Naive thymus-derived CD4-positive, alpha-beta T cell (primary cell): ENCODE measurements at places on chromosomes 6 and 20. TPM values are rescaled to one million over a fixed set of nuclear protein-coding genes. Genes with fewer than 3 reads are reported as not detected.

DNA sequence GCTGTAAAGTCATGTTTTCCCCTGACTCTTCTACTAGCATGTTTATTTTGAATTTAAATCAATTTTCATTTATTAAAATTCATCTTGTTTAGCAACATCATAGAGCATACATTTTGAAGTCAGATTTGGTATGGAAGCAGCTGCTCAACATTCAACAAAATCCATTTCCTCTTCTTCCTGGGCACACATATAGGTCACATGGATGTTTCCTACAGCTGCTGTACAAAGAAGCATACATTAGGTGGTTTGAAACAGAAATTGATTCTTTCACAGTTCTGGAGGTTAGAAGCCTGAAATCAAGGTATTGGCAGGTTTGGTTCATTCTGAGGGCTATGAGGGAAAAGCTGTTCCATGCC lies 495.2 kb downstream of the RFPL4B start:
- no peak for DNase-seq
- no peaks in the 10 kb centered on the region for H3K27me3 ChIP-seq
- no peaks in the 10 kb centered on the region for H3K4me1 ChIP-seq
- H3K4me3 ChIP-seq: no peak overlapping the region
- no peak overlapping the region for H3K27ac ChIP-seq
- H3K36me3 ChIP-seq: no peaks in the 10 kb centered on the region

DNA sequence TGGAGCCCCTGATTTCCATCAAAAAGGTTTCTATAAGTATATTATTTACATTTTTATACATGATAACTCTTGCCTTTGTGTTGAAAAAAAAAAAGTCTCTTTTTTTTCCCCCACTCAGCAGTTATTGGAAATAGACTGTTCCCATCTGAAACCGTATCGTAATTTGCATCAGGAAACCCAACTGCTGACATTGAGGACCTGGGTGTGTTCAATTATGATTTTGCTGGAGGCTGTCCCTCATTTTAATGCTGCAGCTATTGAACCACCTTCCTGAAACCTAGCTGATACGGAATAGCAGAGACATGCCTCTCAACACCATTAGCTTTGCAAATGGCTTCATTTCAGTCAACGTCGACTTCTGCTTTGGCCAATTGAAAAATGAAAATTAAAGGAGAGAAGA lies 98.9 kb downstream of the ZNF217 start:
- H3K4me1 ChIP-seq: no peaks in the 10 kb centered on the region
- no peak overlapping the region for H3K27ac ChIP-seq
- no peak overlapping the region for H3K4me3 ChIP-seq
- no peaks in the 10 kb centered on the region for H3K27me3 ChIP-seq
- H3K36me3 ChIP-seq: no peaks in the 10 kb centered on the region
- DNase-seq: no peak

- peaks cover 49% of the 10 kb centered on the region for H3K4me1 ChIP-seq
- peak overlapping the region; percentile 71 for H3K4me3 ChIP-seq
Observed at GRCh38 chr6:33429750-33430052, 9.8 kb downstream of the SYNGAP1 start.

GRCh38 chr20:29876911-29877285 lies 1380.6 kb upstream of the DEFB115 start:
- H3K36me3 ChIP-seq: no peaks in the 10 kb centered on the region
- H3K27ac ChIP-seq: no peak overlapping the region
- no peak for DNase-seq
- H3K4me1 ChIP-seq: no peaks in the 10 kb centered on the region
- H3K4me3 ChIP-seq: no peak overlapping the region
- no peaks in the 10 kb centered on the region for H3K27me3 ChIP-seq

- no peak for DNase-seq
- no peaks in the 10 kb centered on the region for H3K36me3 ChIP-seq
- no peak overlapping the region for H3K4me3 ChIP-seq
Observed at GRCh38 chr6:62009445-62009844, 276.6 kb downstream of the KHDRBS2 start.

- no peaks in the 10 kb centered on the region for H3K4me1 ChIP-seq
- H3K27me3 ChIP-seq: no peaks in the 10 kb centered on the region
- H3K27ac ChIP-seq: no peak overlapping the region
- H3K4me3 ChIP-seq: no peak overlapping the region
- no peak for DNase-seq
Observed at GRCh38 chr6:71656121-71656520, 230.2 kb upstream of the RIMS1 start.

- DNase-seq: no peak
- H3K27me3 ChIP-seq: no peaks in the 10 kb centered on the region
- no peaks in the 10 kb centered on the region for H3K4me1 ChIP-seq
- no peak overlapping the region for H3K4me3 ChIP-seq
- no peak overlapping the region for H3K27ac ChIP-seq
Observed at GRCh38 chr6:132789396-132789776, 9.1 kb downstream of the SLC18B1 start.

Gene HLA-DPB1
- 87.6 TPM for polyA plus RNA-seq

DNA sequence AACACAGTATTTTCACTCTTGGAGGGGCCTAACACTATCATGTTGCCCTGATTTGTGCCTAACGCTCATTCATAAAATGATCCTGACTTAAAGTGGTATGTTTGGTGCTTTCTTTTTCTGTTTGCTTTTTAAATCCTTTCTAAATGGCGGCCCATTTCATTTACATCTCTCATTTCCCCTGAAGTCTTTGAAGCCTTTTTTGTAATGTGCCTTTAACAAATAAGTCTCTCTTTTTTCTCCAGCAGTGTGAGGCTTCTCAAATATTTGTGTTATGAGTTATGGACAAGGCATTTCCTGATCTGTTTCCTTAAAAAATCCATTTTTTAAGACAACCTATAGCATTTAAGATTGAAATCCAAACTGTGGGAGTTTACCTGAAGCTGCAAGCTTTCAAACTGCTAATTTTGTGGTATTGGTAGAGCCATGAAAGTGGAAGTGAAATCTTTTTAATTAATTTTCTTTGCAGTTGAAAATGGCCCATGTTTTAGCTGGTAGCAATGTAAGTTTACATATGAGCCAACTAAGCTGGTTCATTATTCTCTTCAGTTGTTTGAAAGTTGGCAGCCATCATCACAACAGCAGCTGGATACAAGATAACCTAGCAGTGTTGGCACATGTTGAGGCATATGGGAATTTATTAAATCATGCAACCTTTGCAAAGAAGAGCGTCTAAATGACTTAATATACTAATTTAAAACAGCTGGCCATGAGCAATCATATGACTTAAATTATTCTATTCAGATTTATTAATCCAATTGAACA lies 469.7 kb downstream of the CDKAL1 start:
- DNase-seq: no peak
- no peaks in the 10 kb centered on the region for H3K4me1 ChIP-seq
- H3K27ac ChIP-seq: no peak overlapping the region
- peaks cover 7% of the 10 kb centered on the region for H3K36me3 ChIP-seq

DNA sequence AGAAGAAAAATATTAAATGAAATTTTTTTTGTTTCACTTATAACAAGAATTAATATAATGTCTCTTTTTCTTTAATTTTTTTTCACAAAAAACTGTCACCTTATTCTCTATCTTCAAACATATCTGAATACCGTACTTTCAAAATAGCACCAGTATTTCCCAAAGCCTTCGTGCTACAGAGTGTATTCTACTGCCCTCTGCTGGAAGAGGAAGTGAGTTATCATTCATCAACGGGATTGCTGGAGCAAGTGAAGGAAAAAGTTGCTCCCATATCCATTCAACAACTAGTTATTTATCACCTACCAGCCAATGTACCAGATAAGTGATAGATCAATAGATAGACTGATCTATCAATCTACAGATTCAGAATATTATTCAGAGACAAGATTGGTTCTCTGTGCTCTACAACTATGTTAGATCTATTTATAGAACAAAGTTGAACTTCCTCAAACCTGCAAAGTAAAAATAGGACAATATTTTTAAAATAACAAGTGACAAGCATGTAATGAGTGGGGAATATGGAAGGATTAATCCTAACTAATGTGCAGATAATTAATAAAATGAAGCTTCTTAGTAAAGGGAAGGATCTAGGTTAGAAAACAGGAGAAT lies 26.7 kb upstream of the TFAP2B start:
- no peaks in the 10 kb centered on the region for H3K27me3 ChIP-seq
- H3K4me1 ChIP-seq: no peaks in the 10 kb centered on the region
- H3K4me3 ChIP-seq: no peak overlapping the region
- H3K36me3 ChIP-seq: no peaks in the 10 kb centered on the region
- no peak for DNase-seq

GRCh38 chr6:149233056-149233715 lies 84.3 kb upstream of the TAB2 start:
- H3K27me3 ChIP-seq: no peaks in the 10 kb centered on the region
- H3K27ac ChIP-seq: peak overlapping the region; percentile 81
- peak; percentile 38 for DNase-seq
- peak overlapping the region; percentile 9 for H3K4me3 ChIP-seq
- H3K36me3 ChIP-seq: no peaks in the 10 kb centered on the region
- H3K4me1 ChIP-seq: peaks cover 30% of the 10 kb centered on the region

DNA sequence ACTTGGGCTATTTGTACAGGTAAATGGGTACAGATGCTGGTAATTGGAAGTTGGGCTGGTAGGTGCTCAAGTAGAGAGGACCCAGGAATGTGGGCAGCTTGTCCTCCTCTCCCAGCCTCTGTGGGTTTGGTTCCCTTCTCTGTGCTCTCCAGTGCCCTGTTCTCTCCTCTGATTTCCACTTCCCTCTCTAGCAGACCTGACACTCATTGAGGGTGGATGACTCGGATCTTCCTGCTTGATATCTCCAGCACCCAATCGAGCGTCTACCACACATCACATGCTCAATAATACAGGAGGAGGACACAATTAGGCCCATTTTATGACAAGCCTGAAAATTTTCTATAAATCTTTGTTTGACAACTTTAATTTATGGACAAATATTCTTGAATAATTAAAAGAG lies 23.7 kb downstream of the CST1 start:
- no peaks in the 10 kb centered on the region for H3K36me3 ChIP-seq
- DNase-seq: no peak
- H3K27ac ChIP-seq: no peak overlapping the region
- no peak overlapping the region for H3K4me3 ChIP-seq
- H3K27me3 ChIP-seq: no peaks in the 10 kb centered on the region
- H3K4me1 ChIP-seq: no peaks in the 10 kb centered on the region

Gene THEMIS
- polyA plus RNA-seq: 110 TPM

- no peak for DNase-seq
- no peak overlapping the region for H3K27ac ChIP-seq
- H3K27me3 ChIP-seq: peaks cover 7% of the 10 kb centered on the region
- no peaks in the 10 kb centered on the region for H3K36me3 ChIP-seq
Observed at GRCh38 chr6:10381830-10382208, 33.1 kb downstream of the TFAP2A start.

GRCh38 chr6:47009583-47009982 lies 32.5 kb downstream of the ADGRF1 start:
- no peaks in the 10 kb centered on the region for H3K27me3 ChIP-seq
- no peak overlapping the region for H3K4me3 ChIP-seq
- H3K36me3 ChIP-seq: no peaks in the 10 kb centered on the region

- no peaks in the 10 kb centered on the region for H3K36me3 ChIP-seq
- DNase-seq: no peak
- H3K4me3 ChIP-seq: no peak overlapping the region
- H3K27ac ChIP-seq: no peak overlapping the region
Observed at GRCh38 chr20:145877-146276, 3.5 kb downstream of the DEFB126 start.

DNA sequence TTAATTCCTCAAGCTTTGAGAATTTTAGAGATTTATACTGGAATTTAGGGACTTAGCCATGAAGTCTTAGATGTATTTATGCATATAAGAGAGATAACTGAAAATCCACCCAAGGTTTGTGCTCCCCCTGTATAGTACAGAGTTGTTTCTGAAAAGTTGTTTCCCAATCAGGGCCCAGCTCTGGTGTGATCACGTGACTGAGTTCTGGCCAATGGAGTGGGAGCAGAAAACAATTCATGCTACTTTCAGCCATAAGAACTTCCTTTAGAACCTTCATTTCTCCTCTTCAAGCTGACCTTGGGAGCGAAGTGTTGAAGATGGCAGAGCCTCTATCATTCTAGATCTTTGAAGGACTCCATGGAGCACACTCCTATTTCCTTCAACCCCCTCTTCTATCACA lies 151.0 kb downstream of the RCAN2 start:
- H3K27me3 ChIP-seq: no peaks in the 10 kb centered on the region
- H3K4me3 ChIP-seq: no peak overlapping the region
- no peak overlapping the region for H3K27ac ChIP-seq
- no peak for DNase-seq

Gene HLA-DOA
- polyA plus RNA-seq: 4.6 TPM

DNA sequence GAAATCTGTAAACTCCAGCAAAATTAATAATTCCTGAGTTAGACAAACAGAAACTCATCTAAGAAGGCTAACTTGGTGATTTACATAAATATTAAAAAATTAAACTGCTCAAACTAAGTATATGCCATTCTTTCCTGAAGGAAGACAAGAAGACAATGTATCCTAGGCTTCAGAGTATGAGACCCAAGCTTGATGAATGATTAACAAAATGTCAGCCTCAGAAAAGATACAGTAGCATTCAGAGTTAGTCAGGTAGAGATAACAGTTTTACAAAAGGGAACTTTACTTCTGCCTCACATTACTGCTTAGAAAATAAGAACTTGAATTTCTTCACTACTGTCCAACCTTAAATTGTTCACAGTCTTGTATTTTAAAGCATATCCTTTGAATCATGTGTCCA lies 12.0 kb downstream of the CSNK2A1 start:
- H3K27me3 ChIP-seq: no peaks in the 10 kb centered on the region
- DNase-seq: no peak
- H3K36me3 ChIP-seq: no peaks in the 10 kb centered on the region
- no peak overlapping the region for H3K27ac ChIP-seq
- H3K4me1 ChIP-seq: peaks cover 9% of the 10 kb centered on the region

GRCh38 chr6:88301888-88302768 lies 136.0 kb upstream of the CNR1 start:
- H3K4me1 ChIP-seq: no peaks in the 10 kb centered on the region
- H3K27me3 ChIP-seq: no peaks in the 10 kb centered on the region
- no peak overlapping the region for H3K4me3 ChIP-seq
- no peak for DNase-seq

DNA sequence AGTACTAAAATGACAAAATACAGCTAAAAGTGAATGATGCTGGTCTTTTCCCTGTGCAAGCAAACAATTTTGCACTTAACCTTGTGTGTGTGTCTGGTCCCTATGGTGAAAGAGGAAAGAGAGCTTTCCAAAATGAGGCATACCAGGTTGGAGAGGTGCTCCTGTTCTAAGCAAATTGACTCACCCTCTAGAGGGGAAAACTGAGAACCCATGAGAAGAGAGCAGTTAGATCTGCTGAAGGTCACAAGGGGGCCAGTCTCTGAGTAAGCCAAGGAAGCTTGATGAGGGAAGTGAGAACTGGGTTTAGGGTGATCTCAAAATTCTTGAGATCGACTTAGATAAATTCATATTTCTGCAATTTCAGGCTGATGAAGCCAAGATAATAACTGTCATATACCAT lies 157.5 kb upstream of the TBX18 start:
- H3K36me3 ChIP-seq: no peaks in the 10 kb centered on the region
- DNase-seq: no peak
- H3K27ac ChIP-seq: no peak overlapping the region
- H3K4me3 ChIP-seq: no peak overlapping the region
- no peaks in the 10 kb centered on the region for H3K4me1 ChIP-seq

DNA sequence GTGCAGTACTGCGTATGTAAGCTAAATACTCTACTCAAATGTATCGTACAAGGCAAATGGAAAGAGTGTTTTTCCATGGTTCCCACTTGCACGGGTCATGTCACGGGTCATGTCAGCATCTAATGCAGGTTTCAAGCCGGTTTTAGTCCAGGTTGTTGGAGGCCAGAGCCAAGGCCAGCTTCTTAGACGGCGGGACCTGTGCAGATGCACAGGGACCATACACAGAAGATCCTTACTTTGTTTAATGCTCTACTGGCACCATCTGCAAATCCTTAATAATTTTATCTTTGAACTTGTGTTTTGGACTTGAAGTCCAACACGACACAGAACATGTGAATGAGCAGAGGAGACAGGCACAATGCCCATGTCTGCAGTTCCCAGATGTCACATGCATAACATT lies 42.7 kb downstream of the SOD2 start:
- no peak for DNase-seq
- no peaks in the 10 kb centered on the region for H3K36me3 ChIP-seq
- no peaks in the 10 kb centered on the region for H3K27me3 ChIP-seq
- H3K27ac ChIP-seq: no peak overlapping the region
- H3K4me3 ChIP-seq: no peak overlapping the region
